ENCODE measurements at places on chromosomes 13 and 19. TPM values are rescaled to one million over a fixed set of nuclear protein-coding genes. Genes with fewer than 3 reads are reported as not detected.
A peak's percentile ranks its signal among the peaks of the same experiment; 100 is the strongest.

The CEACAM21 gene
- not detected for total RNA-seq

The FFAR1 gene
- total RNA-seq: 0.66 TPM

DNA sequence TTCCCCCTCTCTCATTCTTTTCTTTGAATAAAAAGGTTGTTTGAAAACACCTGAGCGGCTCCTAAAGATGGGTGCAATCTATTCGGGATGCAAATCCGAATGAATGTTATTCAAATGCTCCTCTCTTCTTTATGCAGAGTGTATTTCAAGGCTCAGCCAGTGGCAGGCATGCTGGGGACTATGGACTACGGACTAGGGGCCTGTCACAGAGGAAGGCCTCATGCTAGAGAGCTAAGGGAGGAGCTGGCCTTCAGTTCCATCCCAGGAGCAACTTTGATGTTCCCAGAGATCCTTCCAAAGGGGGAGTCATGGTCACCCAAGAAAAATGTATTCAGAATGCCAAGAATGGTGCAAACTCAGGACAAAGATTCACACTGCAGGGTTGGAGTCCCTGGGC is 9.3 kb downstream of the ALOX5AP start:
- peak overlapping the region; percentile 64 for H3K27ac ChIP-seq
- peaks cover 47% of the 10 kb centered on the region for H3K4me1 ChIP-seq
- no peak for DNase-seq
- H3K36me3 ChIP-seq: no peaks in the 10 kb centered on the region
- no peaks in the 10 kb centered on the region for H3K27me3 ChIP-seq

DNA sequence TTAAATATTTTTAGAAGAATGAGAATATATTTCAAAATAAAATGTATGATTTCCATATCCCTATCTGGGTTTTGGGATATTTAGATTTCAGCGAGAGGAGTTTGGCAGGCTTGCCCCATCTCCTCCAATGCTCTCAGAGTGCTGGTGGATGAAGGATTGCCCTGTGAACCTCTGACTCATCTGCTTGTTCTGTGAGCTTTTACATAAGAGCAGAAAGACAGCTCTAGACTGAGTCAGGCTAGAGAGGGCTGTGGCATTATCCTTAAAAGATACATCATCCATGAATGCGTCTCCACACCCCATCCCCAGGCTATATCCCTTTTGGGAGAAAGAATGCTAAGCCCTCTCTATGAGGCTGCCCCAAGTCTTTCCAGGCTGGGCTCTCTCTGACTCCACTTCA is 190.6 kb downstream of the TUBA3C start:
- H3K4me3 ChIP-seq: no peak overlapping the region
- H3K4me1 ChIP-seq: no peaks in the 10 kb centered on the region
- H3K27ac ChIP-seq: no peak overlapping the region
- DNase-seq: no peak
- H3K27me3 ChIP-seq: no peaks in the 10 kb centered on the region

GRCh38 chr13:41577436-41577835 is 120.1 kb downstream of the RGCC start:
- no peak overlapping the region for H3K27ac ChIP-seq
- H3K4me1 ChIP-seq: no peaks in the 10 kb centered on the region
- H3K4me3 ChIP-seq: no peak overlapping the region
- H3K36me3 ChIP-seq: peaks cover 13% of the 10 kb centered on the region
- DNase-seq: no peak

- H3K27ac ChIP-seq: no peak overlapping the region
- no peaks in the 10 kb centered on the region for H3K4me1 ChIP-seq
- no peak for DNase-seq
Measured at GRCh38 chr13:46487748-46488147, 65.2 kb upstream of the LRCH1 start.

- H3K4me3 ChIP-seq: no peak overlapping the region
- no peaks in the 10 kb centered on the region for H3K27me3 ChIP-seq
- DNase-seq: no peak
- no peak overlapping the region for H3K27ac ChIP-seq
Measured at GRCh38 chr13:88592105-88592504, 920.9 kb downstream of the SLITRK5 start.
